ENCODE measurements at places on chromosomes 6 and 20. TPM values are rescaled to one million over a fixed set of nuclear protein-coding genes. Genes with fewer than 3 reads are reported as not detected.

The NOX3 gene
- total RNA-seq = not detected

The NFS1 gene
- total RNA-seq = 24.6 TPM

The DNAAF9 gene
- 12.2 TPM for total RNA-seq

The OLIG3 gene
- not detected for total RNA-seq

The FAM184A gene
- total RNA-seq = under 0.01 TPM

The PXDC1 gene
- total RNA-seq = 39.5 TPM

The FILIP1 gene
- total RNA-seq = not detected

The RIPOR3 gene
- 0.35 TPM for total RNA-seq
